Calu3 (cell line): ENCODE measurements at places on chromosomes 1 and 21.

DNA sequence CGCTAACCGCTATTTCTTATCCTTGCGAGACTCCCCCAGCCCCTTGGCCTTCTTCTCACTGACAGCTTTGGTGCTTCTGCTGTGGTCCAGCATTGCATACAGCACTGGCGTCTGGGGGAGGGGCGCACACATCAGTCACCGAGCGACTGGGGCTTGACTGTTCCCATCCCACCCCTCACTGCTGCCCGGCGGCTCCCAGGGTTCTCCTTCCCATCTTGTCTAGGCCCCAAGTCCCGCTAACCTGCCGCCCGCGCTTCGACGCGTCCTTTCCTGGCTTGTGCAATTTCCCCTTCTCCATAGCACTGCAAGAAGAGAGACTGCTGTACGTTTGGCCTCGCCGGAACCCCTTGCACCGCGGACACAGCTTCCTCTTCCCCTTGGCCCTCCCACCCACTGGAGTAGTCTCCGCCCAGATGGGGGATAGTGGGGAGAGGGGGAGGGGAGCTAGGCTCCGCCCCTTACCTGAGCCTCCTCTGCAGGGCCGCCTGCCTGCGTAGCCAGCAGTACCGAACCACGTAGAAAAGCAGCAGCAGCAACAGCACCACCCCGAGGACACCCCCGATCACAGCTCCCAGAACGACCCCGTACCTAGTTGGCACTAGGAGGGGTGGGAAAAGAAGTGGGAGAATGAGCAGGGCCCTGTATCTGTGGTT lies 3.8 kb downstream of the MPZ start:
- DNase-seq: no peak

- no peak for DNase-seq
These were observed 25.7 kb upstream of the ATP2B4 start for GRCh38 chr1:203600782-203601513.

GRCh38 chr1:179938752-179939151 lies 15.9 kb upstream of the CEP350 start:
- no peak for DNase-seq

DNA sequence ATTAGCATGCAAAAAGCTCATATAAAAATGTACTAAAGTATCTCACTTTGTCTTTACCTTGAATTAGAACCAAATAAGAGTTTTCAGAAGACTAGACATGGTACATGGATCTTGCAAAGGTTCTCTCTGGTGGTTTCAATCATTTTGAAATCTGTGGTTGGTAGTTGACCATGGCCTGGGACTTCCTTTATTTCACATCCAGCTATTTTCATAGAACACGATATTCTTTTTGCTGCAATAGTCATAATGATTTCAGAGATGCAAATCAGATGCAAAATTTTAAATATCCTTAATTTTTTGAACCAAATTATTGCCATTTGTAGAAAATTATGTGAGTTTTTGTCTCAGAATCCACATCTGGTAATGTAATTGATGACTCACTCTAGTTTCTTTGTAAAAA lies 375.1 kb upstream of the ZP4 start:
- no peak for DNase-seq

DNA sequence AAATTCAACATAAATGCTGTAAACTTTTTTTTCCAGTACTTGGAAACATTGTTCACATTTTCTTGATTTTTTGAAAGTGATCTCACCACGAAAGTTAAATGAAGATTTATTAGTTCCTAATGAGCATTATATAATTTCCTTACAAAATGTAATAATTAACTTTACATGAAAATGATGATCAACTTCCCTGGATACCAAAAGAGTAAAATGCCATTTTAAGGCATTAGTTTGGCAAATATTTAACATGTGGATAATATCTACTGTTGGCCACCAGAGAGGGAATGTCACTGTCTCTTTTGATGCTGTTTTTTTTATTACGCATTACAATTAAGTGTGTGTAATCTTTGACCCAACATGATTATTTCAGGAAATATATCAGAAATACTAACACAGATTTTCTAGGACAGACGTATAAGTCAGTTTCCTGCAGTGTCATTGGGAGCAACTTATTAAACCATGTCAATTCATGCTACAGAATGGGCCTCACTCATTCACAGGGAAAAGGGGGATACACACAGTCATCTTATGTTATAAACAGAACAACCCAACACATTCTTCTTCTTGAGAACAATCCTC lies 903.9 kb upstream of the ADGRL2 start:
- DNase-seq: no peak

GRCh38 chr1:211378844-211379243 lies 52.2 kb downstream of the TRAF5 start:
- DNase-seq: no peak

GRCh38 chr1:3597599-3597964 lies 13.7 kb downstream of the MEGF6 start:
- no peak for DNase-seq

- DNase-seq: no peak
These were observed 5.6 kb upstream of the EIF4G3 start for GRCh38 chr1:21182181-21182731.

DNA sequence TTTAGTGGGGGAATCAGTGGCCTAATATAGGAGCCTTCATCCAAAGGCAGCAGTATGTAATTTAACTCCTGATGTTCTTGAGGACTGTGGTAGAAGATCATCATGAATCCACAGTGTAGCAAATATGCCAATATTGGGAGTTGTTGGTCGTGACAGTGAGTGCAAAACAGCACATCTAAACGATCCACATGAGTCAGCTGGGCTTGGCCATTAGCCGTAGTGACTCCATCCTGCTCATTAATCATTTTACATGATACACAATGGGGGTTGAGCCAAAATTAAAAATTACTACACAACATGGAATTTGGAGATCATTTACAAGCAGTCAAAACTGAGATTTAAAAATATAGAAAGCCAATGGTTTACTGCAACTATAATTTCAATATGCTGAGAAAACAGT lies 653.9 kb upstream of the CAMK1G start:
- DNase-seq: no peak

DNA sequence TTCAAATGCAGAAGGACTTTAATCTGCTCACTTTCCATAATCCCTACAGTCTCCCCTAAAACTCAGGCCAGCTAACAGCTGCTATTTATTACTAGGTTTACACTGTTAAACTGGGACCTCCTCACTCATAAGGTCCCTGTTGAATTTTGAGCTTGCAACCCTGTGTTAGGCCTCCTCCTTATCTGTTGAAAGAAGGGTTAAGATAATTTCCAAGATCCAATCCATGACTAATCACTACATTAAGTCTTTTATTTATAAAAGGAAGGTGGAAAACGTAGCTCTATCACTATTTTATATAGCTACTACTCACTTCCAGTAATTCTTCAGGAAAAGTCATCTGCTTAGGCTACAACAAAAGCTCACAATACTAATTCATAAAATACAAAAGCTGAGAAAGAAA lies 79.5 kb downstream of the EVI5 start:
- DNase-seq: no peak

DNA sequence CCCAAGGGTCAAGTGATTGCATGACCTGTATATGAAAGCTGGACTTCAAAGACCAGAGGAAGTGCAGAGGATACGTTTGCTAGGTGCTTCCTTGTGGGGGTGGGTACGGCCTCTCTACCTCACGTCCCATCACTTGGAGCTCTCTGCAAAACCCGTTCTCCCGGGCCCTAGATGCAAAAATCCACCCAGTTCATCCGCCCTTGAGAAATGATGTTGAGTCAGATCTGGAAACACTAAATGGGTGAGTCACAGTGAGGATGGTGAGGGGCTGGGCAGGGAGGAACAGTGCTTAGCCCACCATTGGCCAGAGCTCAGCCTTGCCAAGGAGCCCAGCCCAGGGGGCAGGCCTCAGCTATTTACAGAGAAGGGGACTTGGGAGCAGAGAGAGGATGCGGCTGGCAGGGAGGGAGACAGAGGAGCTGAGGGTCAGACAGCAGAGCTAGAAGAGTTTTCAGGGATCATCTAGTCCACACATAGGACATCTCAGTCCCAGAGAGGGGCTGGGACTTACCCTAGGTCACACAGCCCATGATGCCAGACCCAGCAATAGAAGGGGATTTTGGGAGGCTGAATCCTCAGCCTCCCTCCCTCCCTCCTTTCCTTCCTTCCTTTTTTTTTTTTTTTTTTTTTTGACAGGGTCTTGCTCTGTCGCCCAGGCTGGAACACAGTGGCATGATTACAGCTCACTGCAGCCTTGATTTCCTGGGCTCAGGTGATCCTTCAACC lies 14.6 kb downstream of the ARHGEF10L start:
- DNase-seq: peak; percentile 78

DNA sequence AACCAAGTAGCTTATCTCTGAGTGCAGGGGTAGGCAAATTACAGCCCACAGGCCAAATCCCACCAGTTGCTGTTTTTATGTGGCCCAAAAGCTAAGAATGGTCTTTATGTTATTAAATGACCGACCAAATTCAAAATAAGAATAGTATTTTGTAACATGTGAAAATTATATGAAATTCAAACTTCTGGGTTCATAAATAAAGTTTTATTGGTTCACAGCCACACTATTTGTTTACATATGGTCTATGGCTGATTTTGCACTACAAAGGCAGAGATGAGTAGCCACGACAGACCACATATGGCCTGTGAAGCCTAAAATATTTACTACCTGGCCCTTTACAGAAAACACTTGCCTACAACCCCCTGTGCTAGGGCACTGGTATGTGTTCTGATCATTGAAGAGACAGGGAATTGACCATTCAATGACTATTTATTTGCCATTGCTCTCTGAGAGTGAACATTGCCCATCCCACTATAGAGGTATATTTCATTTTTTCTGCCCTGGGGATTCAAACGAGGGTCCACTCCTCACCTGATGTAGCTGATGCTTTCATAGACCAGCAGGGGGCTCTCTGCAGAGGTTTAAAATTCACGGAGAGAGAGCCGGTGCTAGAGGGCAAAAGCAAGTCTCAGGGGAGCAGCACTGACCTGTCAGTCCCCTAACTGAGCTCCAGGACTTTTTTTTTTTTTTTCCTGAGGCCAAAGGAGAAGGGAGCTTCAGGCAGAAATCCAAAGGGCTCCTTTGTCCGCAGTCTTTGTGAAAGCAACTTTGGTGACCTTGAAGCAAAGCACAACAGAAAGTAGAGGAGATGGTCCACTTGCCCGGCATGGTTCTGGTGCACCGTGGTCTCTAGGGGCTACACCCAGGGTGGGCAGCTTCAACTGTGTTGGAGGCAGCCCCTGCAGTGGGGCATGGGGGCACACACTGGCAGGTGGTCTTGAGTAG lies 7.3 kb upstream of the GNL2 start:
- peak; percentile 40 for DNase-seq

- no peak for DNase-seq
These were observed 47.5 kb upstream of the ITPKB start for GRCh38 chr1:226786550-226786949.

- DNase-seq: no peak
These were observed 70.4 kb downstream of the PRPF38A start for GRCh38 chr1:52474807-52475206.

- DNase-seq: peak; percentile 53
These were observed 35.1 kb upstream of the ERRFI1 start for GRCh38 chr1:8061210-8061609.

- DNase-seq: no peak
These were observed 60.4 kb upstream of the ATP1A1 start for GRCh38 chr1:116312681-116313069.

- DNase-seq: no peak
These were observed 644.2 kb upstream of the PLXNA2 start for GRCh38 chr1:208888376-208888775.

DNA sequence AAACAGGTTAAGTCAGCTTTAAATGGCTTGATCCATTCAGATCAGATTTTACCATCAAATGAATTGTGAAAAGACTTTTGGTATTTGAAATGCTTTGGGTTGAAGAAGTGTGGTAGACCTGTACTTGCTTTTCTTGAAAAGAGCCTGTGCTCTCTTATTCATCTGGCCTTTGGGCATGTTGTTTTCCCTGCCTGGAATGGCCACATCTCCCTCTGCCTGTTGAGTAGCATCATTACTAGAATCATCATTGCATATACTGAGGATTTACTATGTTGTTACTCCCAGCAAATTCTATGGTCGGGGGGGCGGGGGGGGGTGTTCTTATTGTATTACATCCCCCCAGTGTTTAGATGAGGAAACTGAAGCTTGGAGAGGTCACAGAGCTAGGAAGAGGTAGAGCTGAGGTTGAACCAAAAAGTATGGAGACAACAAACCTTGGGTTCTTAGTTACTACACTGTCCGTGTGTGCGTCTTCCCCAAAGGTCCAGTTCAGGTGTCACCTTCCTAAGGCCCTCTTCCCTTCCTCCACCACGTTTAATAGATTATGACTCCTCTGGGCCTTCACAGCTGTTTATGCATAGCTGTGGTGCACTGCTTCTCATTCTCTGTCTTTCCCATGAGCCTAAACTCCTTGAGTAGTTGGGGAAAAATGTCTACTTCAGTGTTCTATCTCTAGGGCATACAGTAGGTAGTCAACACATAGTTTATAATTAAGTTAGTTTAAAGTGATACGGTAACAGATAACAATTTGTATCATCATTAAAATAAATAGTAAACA lies 246.4 kb upstream of the HOOK1 start:
- DNase-seq: no peak

DNA sequence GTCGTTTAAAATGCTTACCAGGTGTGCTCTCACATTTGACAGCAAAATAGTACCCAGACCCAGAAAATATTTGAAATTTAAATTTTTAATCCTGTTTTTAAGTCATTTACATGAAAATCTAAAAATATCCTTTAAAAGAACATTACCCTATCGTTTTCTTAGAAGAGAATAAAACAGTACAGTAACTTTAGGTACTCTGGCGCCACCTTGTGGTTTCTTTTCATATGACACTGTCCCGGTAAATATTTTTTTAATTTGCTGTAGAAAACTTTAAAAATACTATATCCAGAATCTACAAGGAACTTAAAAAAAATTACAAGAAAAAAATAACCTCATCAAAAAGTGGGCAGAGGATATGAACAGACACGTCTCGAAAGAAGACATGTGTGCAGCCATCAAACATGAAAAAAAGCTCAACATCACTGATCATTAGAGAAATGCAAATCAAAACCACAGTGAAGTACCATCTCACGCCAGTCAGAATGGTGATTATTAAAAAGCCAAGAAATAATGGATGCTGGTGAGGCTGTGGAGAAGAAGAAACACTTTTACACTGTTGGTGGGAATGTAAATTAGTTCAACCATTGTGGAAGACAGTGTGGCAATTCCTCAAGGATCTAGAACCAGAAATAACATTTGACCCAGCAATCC lies 129.2 kb downstream of the RGS21 start:
- peak; percentile 68 for DNase-seq

GRCh38 chr1:3993619-3994375 lies 93.7 kb upstream of the C1orf174 start:
- no peak for DNase-seq

- DNase-seq: no peak
These were observed 1844.7 kb downstream of the NCAM2 start for GRCh38 chr21:22842875-22843274.

- DNase-seq: no peak
These were observed 288.1 kb downstream of the NCAM2 start for GRCh38 chr21:21286170-21286798.

DNA sequence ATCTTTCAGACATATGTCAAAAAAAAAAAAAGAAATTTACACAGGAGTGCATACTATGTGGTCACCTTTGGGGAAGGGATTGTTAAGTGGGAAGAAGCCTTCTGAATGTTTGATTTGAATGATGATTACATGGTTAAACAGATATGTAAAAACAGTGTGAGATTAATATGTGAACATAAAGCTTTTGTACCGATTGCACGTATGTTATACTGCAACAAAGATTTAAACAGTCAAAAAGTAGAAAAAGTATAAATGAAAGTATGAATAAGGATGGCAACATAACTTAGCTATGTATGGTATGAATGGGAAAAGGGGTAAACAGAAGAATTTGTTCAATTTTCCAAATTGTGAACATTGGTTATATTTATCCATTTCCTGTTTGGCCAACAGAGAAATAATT lies 10.0 kb upstream of the PLPP3 start:
- DNase-seq: no peak

- DNase-seq: peak; percentile 70
These were observed 28.0 kb upstream of the EVA1B start for GRCh38 chr1:36351227-36351977.
